ENCODE measurements at places on chromosomes 1 and 21.

DNA sequence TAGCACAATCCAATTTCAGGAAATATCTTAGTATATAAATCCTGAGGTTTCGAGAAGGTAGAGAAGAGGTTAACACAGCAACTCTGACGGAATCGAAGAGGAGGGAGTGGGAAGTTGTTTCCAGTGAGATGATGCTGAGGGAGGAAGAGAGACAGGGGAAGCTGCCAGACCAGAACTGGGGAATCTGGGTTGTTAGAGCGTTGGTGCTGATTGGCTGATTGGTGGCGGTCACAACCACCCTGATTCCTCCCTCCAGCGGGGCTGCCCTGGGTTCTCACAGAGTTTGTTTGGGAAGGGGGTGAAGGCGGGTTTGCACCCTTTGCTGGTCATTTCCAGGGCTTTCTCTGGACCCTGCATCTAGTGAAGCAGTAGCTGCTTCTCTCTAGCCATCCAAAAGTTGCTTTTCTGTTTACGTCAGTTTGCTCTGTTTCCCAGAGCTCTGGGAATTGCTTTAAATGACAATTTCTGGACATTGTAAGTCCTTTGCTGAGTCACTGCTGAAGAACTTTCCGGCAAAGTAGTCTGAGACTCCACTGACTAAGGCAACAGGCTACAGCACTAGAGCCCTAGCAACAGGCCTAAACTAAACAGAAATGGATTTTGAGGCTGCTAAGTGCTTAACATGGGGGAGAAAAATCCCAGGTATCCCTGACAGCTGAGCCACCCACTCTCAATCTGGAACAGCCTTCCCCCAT, 90.1 kb downstream of the TENT5C start:
- no peak for DNase-seq

DNA sequence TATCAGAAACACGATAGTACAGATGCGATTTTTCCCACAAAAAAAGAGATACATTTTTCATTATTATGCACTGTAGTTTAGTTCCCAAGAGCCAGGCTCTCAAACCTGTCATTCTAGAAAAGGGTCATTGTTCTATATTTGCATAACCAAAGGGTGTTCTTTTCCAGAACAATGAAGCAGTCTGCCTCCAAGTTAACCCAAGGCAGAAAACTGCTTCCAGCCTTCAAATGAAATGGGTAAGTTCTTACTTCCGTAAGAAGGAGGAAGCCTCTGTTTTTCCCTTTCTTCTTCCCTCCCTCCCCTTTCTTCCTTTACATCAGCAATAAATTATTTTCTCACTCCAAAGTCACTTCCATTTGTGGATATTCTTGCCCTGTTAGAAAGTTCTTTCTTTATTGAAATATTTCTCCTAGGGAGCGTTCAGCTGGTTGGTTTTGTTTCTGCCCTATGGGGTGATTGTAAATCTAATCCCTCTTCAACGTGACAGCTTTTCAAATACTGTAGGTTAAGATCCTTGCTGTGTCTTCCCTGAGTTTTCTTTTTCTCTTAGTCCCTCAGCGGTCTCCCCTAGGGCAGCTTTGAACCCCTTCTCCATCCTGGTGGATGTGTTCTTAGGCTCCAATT, 77.3 kb upstream of the PTGFRN start:
- DNase-seq = no peak

GRCh38 chr1:43329995-43330751, 7.4 kb upstream of the MPL start:
- DNase-seq = peak; percentile 7

DNA sequence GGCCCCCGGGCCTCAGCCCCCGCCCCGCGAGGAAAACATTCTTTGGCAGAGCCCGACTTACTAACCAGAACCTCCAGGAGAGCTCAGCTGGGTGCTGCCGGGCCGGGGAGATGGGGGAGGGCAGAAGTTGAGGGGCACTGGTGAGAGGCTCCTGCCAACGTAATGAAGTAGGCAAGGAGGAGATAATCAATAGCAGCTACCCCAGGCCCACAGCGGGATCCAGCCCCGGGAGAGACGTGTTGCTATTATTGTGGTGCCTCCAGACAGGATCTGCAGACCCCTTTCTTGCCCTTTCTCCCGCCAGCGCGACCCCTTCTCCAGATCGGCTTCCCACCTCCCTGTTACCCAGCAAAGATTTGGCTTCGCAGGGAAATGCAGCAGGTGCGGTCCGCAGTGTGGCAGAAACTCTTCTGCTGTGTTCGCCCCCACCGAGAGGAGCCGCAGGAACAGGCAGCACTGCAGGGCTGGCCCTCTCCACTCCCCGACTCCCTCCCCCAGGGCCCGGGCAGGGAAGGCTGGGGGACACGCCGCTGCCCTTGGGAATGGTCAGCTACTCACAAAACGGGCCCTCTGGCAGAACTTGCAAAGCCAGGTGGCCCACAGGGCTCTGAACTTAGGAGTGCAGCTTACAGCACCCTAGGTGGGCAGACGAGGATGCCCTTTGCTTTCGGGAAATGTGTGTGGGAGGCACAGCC, 1.5 kb upstream of the KCNA2 start:
- no peak for DNase-seq

GRCh38 chr1:9835758-9836631, 12.2 kb upstream of the CLSTN1 start:
- DNase-seq = peak; percentile 12
